Frontal cortex (tissue), 4 donors: ENCODE measurements at places on chromosomes 4 and X.

GRCh38 chr4:78645853-78646757 lies 94.5 kb downstream of the ANXA3 start:
- DNase-seq: no peak

GRCh38 chrX:154715825-154716224 lies 35.1 kb downstream of the GAB3 start:
- DNase-seq: no peak

GRCh38 chr4:53608242-53608641 lies 17.0 kb upstream of the LNX1 start:
- DNase-seq: no peak

GRCh38 chr4:30760551-30760950 lies 40.4 kb downstream of the PCDH7 start:
- no peak for DNase-seq

DNA sequence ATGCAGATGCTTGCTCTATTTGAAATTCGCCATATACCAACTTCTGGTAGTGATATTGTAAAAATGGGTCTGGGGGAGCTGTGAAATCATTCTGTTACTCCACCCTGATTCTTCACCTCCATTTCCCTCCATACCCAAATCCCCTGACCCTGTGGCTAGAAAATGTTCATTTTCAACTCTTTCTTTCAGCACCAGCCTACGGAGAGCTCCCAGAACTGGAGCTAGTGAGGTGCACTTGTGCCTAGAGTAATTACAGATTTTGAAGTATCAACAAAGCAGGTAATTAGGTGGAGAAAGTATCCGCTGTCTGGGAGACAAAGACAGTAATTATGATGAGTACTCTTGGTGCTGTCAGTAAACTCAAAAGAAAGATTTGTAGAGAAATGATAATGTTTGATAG lies 8.1 kb downstream of the ARHGAP36 start:
- DNase-seq: no peak

DNA sequence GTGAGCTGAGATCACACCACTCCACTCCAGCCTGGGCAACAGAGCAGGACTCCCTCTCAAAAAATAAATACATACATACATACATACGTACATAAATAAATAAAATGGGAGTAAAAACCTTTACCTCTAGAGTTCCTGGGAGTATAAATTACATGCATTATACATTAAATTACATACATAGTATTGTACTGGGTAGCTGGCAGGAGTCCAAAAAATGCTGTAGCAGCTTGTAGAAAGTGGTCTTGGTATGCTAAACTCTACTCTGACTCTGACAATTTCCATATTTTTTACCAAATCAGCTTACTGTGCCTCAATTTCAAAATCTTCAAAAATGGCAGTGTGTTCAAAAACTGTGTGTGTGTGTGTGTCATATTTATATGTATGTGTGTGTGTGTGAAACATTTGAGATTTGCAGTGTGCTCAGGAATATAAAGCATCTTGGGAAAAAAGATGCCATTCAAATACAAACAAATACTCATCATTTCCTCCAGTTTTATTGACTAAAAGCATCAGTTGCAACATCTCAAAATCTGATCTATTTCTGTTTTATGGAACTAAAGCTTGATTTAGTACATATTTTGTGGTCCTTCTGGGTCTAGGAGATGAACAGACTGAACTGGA lies 171.7 kb downstream of the SHROOM3 start:
- no peak for DNase-seq

- no peak for DNase-seq
These were observed 30.9 kb downstream of the ZNF41 start for GRCh38 chrX:47452112-47452511.

GRCh38 chr4:132297346-132297745 lies 851.7 kb upstream of the PCDH10 start:
- DNase-seq: no peak

- no peak for DNase-seq
These were observed 941.9 kb downstream of the PCDH18 start for GRCh38 chr4:136590440-136590839.

DNA sequence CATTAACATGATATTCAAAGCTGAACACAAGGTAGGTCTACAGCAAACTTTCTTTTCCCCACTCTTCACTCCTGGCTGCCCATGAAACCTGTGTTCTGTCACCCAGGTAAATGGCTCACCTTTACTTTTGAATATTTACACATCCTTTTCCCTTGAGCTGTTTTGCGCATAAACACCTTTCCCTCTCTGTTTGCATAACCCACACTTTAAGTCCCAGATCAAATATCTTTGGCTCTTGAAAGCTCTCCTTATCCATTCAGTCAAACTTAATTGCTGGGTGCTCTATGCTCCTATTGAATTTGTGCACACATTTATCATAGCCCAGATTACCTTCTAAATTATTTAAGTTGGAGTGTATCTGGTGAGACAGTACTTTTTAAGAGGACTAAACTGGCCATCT lies 51.7 kb upstream of the ATP8A1 start:
- DNase-seq: no peak

GRCh38 chr4:53886090-53886489 lies 178.3 kb downstream of the CHIC2 start:
- no peak for DNase-seq

DNA sequence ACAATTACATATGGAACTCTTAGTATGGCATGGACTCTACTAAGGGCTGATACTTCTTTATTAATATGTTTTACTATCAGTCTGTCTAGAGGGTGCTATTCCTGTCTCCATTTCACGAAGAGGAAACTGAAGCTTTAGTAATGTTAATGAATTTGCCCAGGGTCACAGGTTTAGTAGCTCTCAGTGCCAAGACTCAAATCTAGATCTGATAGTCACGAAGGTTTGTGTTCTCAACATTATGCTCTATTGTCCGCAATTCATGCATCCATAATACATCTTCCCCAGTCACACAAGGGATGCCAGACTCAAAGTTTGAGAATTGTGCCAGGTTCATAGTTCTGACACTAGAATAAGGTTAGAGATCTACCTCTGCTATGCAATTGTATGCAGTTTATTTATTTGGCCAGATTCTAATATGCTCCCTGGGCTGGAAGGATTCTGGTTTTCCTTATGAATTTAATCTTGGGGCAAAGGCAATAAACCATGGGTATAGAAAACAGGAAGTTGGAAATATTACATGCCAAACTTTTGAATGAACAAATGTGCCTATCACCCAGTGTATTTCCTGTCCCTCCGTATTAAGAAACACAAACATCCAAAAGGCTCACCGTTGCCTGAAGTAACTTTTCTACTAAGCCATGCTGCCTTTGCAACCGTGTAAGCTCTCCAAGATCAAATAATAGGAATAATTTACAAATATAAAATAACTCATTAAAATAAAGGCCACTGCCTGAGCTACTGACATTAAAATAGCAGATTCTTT lies 478.5 kb downstream of the INPP4B start:
- no peak for DNase-seq

GRCh38 chr4:6658597-6659075 lies 18.2 kb downstream of the MRFAP1 start:
- DNase-seq: no peak

DNA sequence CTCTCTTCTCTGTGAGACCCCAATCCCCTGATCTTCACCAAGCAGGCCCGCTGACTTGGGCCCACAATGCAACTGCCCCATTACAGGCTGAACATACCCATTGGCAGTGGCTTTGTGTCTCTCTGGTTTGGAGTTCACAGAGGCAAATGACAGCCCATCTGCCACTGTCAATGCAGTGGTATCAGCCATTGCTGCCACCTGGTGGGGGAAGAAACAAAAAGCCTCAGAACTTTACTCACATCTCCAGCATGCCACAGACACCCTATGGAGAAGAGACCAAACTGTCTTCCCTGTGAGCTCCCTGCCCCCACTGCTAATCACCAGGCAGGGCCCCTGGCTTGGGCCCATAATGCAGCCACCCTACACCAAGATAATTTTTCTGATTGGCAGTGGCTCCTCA lies 729.3 kb upstream of the ACTRT1 start:
- DNase-seq: peak; percentile 1

DNA sequence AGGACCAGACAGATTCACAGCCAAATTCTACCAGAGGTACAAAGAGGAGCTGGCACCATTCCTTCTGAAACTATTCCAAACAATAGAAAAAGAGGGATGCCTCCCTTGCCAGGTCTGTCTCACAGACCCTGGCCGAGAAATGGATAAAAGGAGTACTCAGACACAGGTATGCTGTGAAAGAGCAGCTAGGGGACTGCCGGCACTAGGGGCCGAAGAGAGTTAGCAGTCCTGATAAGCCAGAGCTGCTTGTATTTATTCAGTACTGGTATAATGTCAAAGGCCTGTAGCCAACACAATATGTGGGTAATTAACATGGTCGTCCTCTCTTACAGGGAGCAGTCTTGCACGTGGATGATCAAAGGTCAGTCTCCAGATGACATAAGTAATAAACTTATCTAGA lies 1042.1 kb upstream of the LCORL start:
- DNase-seq: no peak

DNA sequence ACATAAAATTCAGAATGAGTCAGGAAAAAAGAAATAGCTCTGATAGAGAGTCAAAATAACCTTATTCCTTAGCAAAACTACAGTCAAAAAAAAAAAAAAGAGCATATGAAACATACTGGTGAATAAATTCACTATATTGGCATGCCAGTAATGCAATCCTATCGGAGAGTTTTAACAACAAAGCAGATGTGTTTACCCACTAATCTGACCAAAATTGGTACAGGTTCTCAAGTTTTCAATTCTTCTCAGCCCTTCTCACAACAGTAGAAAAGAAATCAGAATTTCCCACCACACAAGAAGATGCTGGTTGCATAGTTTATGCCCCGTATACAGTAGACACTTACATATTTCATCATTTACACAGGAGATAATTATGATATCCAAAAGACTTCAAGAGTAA lies 59.4 kb downstream of the LCORL start:
- no peak for DNase-seq

- DNase-seq: no peak
These were observed 1.3 kb downstream of the QDPR start for GRCh38 chr4:17510582-17510981.

DNA sequence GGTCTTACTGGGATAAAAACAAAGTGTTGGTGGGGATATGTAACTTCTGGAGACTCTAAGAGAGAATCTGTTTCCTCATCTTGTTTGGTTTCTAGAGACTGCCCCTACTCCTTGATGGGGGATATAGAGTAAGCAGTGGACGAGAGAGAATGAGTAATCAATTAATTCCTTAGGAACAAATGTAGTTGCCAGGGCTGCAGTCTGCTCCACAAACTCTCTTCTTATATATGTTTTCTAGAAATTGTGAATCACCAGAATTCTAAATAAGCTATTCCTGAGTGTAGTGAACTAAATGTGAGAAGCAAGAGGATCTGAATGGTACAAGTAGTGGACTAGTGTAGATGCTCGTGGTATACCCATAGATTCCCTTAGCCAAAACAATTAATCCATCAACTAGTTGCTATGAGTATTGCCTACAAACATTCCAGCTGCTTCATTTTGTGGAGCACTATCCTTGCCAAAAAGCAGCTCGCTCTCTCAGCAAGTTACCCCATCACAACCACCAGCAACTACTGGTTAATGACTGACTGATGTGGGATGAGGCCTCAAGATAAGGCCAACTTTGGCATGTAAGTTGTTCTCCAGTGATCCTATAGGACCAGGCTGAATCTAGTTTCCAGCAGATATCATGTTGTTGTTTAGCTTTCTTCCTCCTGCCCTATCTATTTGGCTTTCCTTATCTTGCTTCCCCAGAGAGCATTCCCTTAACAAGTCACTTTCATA lies 273.0 kb downstream of the SLC7A11 start:
- no peak for DNase-seq

GRCh38 chrX:14476205-14476604 lies 53.1 kb upstream of the GLRA2 start:
- no peak for DNase-seq

GRCh38 chr4:140846736-140847135 lies 90.6 kb upstream of the TBC1D9 start:
- DNase-seq: no peak

- DNase-seq: no peak
These were observed 45.2 kb upstream of the CLCN4 start for GRCh38 chrX:10111364-10112148.

DNA sequence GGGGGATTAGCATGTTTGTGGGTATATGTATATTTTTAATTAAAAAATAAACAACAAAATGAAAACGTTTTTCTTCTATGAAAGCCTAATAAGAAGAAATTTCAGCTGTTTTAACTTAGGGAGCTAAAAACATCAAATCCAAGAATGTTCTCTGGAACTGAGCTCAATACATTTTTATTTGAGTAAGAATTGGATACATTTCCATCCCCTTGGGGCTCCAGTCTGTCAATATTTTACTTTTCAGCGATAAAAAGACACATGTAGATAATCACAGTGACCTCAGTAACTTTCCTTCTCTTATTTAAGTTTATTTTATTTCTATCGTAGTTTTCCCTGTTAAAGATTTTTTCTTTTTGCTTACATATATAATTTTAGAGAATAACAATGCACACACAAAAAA lies 59.3 kb downstream of the ELOVL6 start:
- DNase-seq: no peak

- DNase-seq: no peak
These were observed 16.6 kb upstream of the UBA1 start for GRCh38 chrX:47177079-47177478.

GRCh38 chrX:111505783-111506182 lies 5.7 kb upstream of the SERTM2 start:
- DNase-seq: no peak

DNA sequence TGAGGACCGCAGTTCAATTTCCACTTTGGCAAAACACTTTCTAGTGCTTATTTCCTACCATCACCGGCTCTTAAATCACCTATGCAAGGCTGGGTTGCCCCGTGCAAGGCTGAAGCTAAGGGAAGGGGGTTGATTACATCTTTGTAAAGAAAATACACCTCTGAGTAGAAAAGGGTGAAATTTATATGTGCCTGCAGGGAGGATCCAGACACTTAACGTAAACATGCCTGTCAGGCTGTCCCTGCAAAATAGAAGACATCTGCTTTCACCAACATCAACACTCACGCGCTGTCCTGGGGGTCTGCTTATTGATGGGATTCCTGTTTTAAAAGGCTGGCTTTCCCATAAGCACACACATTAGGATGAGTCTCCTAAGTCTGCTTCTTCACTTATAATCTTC lies 92.0 kb downstream of the PRKX start:
- DNase-seq: no peak

- DNase-seq: no peak
These were observed 345.9 kb downstream of the PACRGL start for GRCh38 chr4:21046141-21046540.

DNA sequence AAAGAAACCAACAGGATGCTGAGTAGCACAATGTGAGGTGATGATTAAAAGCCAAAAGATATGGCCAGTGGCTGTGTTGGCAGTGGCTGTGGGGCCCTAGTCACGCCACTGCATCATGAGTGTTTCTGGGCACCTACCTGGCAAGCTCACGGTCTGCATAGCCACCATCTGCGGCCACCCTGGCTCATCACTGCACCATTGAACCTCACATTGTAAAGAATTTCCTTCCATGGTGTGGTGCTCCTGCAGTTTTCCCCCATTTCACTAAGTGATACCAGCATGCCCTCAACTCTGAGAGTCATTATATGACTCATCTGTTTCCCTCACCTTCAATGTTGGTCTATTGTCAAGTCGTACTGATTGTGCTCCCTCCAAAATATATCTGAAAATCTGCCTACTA lies 45.5 kb upstream of the CLNK start:
- no peak for DNase-seq
